ENCODE measurements at places on chromosomes 7 and 10.

- DNase-seq, result no peak
These were observed 216.6 kb downstream of the TWIST1 start for GRCh38 chr7:18900803-18901202.

DNA sequence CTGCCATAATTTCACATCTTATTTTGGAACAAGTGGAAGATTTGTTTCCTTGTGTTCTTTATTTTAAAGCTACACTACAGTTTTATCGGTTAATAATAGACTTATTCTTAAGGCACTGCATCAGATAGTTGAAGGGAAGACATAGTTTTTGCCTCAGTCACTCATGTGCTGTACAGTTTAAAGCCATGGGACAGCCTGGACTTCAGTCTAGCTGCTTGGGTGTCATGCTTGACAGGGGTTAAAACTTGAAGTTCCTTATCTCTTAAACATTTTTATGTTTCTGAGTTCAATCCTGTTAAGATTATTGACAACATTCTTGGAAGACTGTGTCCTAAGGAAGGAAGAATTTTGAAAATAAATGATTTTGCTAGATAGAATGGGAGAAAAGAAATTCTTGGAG, 49.7 kb downstream of the PPP1R9A start:
- DNase-seq, result no peak

DNA sequence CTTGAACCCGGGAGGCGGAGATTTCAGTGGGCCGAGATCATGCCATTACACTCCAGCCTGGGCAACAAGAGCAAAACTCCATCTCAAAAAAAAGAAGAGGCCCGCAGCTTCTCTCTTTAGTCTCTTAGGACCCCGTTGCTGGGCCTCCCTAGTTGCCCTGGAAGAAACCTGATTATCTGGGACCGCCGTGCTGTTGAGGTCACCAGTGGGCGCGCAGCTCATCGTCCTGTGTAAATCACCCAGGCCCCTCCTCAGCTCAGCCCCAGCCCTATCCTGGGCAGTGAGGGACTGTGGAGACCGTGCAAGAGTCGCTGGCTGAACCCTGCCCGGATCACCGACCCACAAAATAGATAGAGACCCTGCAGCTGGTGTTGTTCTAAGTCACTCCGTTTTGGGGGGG, 85.0 kb downstream of the UNCX start:
- no peak for DNase-seq

DNA sequence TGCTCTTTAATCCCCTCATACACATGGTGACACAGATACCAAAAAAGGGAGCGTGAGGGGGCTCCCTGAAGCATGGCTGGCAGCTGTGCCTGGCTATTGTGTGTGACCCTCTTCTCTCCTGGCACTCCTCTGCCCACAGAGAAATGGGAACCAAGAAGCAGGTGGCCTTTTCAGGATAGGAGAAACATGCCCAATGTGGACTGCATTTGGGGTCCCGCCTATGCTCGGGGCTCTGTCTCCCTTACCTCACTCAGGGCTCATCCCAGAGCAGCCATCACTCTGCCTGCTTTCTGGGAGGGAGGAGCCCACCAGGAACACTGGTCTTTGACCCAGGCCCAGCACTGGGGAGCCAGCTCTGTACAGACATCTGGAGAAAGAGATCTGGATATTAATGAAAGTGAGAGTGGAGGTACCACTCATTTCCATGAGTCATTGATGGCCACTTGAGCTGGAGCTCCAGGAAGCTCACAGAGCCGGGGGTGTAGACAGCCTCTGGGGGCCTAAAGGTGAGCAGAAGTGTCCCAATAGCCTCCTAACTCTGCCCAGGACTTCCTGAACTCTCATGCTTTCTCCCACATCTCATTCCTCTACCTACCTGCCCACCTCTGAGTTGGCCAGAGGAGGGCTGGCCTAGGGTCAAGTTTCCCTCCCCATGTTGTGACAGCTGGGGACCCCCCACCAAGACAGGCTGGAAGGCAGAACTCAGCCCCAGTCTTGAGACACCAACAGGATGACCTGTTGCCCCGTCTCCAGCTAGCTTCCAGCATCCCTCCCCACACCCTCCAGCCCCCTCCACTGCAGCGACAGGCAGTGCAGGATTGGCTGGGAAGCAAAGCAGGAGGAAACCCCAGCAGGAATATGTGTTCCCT, 42.6 kb downstream of the DRGX start:
- no peak for DNase-seq

DNA sequence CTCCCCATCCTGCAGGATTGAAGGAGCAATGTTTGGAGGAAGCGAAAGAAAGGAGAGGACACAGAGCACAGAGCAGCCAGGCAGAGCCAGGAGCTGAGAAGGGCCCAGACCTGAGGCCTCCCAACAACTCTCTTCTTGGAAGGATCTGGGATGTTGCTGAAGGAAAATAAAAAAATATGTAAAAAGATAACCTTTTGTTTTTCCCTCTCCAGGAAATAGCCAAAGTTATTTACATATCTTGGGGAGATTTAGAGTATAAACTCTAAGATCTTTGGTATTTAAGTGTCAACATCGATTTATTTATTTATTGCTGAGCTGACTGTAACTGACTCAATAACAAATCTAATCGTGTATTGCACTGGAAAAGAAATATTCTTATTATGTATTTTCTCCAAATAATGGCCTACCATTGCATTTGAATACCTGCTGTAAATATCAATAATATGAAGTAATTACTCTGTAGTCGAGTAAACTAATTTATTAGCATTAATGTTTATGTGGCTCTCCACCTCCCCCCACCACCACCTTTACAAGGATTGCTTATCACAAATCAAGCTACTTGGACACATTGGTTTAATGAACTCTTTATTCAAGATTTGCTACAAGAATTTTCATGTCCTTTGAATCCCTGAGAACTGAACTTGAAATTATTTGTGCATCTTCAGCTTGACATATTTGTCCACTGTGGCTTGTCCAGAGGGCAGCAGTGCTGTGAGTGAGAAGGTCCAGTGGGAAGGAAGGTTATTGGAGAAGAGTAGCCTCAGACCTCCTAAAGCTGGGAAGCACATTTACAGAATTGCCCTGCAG, 1.8 kb upstream of the HOXA11 start:
- DNase-seq, result no peak

DNA sequence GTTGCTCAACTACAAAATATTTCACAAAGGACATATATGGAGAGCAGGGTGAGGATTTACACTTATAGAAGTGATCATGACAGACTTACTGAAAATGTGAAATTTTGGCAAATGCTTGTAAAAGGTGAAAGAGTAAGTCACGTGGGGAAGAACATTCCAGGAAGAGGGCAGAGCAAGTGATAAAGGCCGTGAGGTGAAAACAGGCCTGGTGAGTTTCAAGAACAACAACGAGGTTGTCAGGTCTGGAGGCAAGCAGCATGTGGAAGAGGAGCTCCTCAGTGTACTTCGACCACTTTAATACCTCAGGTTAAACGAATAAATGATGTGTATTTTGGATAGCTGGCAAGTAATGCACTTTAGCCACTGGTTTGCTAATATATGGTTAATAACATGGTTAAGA, 706.7 kb downstream of the PCDH15 start:
- DNase-seq, result no peak

DNA sequence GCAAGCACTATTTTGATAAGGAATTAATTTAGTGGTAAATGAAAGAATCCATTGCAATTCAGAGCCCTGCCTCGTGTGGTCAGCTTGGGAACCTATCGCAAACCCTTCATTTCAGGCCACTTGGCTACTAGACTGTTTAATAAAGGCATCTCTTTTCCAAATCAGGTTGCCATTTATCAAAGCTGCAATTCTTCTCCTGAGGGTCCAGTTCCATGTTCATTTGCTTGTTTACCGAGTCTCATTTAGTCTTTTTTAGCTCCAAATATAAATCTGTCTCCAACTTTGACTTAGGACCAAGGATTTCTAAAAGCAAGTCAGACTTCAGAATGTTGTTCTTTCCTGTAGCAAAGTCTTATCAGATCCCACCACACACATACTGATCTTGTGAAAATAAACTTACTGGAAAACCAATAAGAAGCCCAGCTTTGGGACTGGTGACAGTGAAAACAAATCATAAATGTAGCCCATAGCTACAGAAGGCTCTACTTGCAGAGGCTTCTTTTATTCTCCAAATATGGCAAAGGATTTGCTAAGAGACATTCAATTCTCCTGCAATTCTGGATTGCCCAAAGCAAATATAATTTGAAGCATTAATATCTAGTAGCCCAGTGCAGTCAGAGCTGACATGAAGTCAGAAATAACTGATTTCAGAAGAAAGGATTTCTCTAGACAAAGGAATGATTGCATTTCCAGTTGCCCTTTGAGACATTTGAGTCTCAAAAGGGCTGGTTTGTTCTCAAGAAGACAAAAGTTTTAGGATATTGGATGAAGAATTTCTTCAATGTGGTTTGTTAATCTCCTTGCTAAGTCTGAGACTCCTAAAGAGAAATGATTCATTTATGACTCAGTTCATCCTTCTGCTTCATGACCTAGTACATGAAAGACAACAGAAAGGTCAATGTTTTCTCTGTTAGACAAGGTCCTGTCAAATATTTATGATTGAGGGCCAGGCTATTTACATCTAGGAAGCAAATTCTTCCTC, 28.0 kb downstream of the PPP1R3C start:
- no peak for DNase-seq

- no peak for DNase-seq
These were observed at the start of gene BLNK for GRCh38 chr10:96271016-96271815. BLNK (minus strand) TSS chr10:96271569; CDS start chr10:96271398, 171 bp downstream.

- no peak for DNase-seq
These were observed 90.1 kb downstream of the PIP4K2A start for GRCh38 chr10:22624287-22624738.

DNA sequence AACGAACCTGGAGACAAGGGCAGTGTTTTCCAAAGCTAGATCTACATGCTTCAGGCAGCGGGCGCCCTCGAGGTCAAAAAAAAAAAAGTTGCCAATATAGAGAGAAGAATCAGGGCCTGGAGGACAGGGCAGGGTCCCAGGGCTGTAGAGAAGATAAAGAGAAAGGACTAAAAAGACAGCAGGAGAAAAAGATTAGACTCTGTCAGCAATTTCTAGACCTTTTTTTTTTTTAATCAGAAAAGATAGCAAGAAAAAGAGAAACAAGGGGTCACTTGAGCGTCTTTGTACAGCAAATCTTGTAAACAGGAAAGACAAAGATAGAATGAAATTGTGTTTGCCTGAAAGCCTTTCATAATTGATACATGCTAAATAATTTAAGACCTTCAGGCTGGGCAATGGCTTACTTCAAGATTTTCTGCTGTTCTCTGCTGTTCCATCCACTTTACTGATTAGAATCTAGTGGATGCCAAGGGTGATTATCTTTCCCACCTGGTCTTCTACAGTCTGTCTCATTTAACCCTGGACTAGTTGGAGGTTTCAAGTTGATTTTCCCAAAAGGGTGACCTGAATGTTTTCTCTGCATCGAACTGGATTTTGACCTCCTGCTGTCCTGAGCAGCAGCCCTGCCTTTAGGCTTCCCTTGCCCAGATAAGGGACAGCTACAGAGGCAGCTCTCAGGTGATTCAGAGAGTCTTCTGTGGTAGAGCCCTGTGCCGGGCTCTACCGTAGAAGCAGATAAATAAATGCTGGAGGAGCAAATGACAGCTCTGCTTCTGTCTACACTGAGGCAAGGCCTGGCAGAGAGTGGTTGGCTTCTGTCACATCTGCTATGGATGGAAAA, 5.1 kb downstream of the LMOD2 start:
- DNase-seq, result no peak

- no peak for DNase-seq
These were observed 31.1 kb downstream of the RTKN2 start for GRCh38 chr10:62237506-62237905.

- no peak for DNase-seq
These were observed 35.3 kb downstream of the DIP2C start for GRCh38 chr10:653991-654646.

- DNase-seq, result no peak
These were observed 4.5 kb downstream of the CHCHD3 start for GRCh38 chr7:133077394-133077793.

- DNase-seq, result no peak
These were observed 6.6 kb upstream of the CUZD1 start for GRCh38 chr10:122852261-122852660.

- DNase-seq, result no peak
These were observed 510.0 kb downstream of the ANKRD7 start for GRCh38 chr7:118734541-118734940.

GRCh38 chr7:142811154-142811737, 40.5 kb downstream of the PRSS2 start:
- peak; percentile 67 for DNase-seq

DNA sequence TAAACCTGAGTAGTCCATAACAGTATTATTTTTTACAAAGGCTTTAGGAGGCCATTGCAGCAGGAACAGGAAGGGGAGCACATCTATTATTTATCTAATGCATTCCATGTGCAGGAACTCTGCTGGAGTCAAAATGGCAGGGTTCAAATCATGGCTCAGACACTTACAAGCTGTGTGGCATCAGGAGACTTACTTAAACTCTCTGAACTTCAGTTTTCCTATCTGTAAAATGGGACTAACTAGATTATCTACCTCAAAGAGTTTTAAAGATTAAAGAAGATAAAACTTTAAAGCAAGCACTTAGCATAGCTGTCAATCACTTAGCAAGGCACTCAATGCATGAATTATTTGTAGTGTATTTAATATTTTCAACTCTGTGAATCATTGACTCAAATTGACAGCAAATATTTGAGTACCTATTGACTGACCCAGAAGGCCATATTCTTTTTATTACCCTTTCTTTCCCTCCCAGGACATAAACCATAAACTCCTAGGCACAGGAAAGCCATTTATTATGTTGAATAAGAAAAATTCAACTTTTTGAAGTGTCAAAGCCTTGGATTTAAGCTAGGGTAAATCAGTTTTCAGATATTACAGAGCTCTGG, 115.8 kb upstream of the FAM204A start:
- no peak for DNase-seq

DNA sequence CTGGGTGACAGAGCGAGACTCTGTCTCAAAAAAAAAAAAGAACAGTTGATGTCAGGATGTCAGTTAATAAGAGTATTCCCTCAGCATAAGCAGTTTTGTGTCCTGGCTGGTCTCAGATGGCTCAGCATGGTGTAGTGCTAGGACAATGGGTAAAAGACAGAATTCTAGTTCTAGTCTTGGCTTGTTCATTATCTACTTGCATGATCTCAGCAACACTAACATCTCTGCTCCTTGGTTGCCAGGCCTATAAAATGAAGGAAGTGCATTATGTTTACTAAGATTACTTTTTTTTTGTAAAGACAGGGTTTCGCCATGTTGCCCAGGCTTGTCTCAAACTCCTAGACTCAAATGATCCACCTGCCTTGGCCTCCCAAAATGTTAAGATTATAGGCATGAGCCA, 84.3 kb upstream of the SP8 start:
- DNase-seq, result no peak

GRCh38 chr7:25124465-25125136, 459 bp downstream of the CYCS start:
- DNase-seq, result no peak

DNA sequence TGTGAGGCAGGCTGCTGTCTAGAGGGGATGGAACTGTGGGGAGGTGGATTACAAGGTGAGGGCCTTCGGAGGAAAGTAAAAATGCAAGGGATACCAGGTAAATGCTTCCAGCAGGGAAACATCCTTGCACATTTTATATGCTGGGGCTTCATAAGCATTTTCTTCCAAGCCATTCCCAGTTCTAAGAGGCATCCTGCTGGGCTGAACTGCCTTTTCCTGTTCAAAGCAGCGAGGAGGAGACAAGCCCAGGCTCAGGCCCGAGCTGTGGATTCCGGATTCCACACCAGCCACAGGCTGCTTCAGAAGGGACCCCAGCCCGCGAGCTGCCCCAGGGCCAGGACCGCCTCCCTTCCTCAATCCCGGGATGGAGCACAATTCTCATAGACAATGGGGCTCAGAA, 249.7 kb downstream of the TNS3 start:
- no peak for DNase-seq

GRCh38 chr10:117720931-117721835, 178.6 kb downstream of the EMX2 start:
- no peak for DNase-seq

- no peak for DNase-seq
These were observed 139.5 kb upstream of the CHRM2 start for GRCh38 chr7:136728945-136729344.

Data from cerebellar cortex (tissue), 1 donor.